ENCODE measurements at places on chromosomes 12 and 14.

GRCh38 chr12:2785017-2785416 lies 9.8 kb upstream of the FKBP4 start:
- no peak for DNase-seq

- no peak for DNase-seq
Observed at GRCh38 chr14:26808407-26808806, 210.6 kb upstream of the NOVA1 start.

GRCh38 chr14:74394549-74394948 lies 31.5 kb downstream of the SYNDIG1L start:
- no peak for DNase-seq

GRCh38 chr14:85566603-85567002 lies 36.7 kb downstream of the FLRT2 start:
- DNase-seq, result no peak

- DNase-seq, result no peak
Observed at GRCh38 chr14:55123101-55123500, 6.0 kb upstream of the LGALS3 start.

GRCh38 chr12:62258941-62259630 lies 1.1 kb upstream of the USP15 start:
- no peak for DNase-seq

- no peak for DNase-seq
Observed at GRCh38 chr12:15707516-15708199, 81.5 kb downstream of the EPS8 start.

- no peak for DNase-seq
Observed at GRCh38 chr12:9669019-9669326, 540 bp upstream of the CLEC2D start.

DNA sequence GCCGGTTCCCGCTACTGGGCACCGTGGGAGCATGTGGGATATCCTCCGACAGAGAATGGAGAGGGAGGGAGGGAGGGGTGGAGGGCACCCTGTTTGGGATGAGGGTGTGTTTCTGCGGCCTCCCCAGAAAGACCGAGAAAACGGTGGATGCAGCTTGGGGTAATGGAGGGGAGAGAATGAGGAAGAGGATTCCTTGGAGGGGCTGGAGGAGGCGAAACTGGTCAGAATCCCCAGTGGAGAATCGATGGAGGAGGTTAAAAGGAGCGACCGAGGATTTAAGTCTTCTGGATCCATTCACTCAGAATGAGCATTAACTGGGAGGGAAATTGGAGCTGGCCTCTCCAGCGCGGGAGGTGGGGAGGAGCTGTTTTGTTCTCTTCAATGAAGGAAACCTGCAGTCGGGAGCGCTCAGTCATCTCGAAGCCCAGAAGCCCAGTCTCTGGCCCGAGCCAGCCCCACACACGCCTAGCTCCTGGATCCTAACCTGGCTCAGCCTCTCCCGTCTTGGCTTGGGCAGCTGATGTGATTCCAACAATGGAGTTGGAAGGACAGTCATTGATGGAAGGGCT lies 581 bp downstream of the ARG2 start:
- no peak for DNase-seq

DNA sequence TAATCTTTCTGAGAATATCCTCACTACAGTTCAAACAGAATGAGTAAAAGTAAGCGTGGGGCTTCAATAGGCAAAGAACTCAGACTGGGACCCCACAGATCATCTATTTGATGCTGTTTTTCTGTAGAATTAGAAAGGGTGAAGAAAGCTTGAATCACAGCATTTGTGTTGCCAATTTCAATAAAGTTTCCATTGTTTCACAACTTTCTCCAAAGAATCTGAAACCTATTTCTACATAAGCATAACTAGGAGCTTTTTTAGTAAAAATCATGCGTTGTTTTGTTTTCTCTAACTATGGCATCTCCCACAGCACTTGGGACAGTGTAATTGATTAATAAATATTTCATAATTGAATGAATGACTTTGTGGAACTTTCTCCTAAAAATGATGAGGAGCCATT lies 16.7 kb upstream of the NEDD1 start:
- no peak for DNase-seq

GRCh38 chr14:69945912-69946311 lies 66.7 kb downstream of the SMOC1 start:
- no peak for DNase-seq

DNA sequence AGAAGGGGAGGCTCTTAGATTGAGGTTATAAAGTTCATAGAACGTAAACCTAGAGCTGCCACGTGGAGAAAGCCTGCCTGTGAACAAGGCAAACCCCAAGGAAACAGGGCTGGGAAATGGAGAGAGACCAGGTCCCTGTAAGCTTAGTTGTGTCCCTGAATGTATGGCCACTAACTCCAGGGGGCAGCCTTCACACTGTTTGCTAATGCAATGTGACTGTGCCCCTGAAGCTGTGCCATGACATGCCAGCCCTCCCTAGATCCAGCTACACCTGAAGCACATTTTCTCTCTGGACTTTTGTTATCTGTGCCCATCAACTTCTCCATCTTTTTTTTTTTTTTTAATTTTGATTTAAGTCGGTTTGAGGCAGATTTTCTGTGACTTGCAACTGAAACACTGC lies 60.6 kb upstream of the TMCC3 start:
- no peak for DNase-seq

- DNase-seq, result no peak
Observed at GRCh38 chr12:5874514-5874913, 70.5 kb downstream of the ANO2 start.

DNA sequence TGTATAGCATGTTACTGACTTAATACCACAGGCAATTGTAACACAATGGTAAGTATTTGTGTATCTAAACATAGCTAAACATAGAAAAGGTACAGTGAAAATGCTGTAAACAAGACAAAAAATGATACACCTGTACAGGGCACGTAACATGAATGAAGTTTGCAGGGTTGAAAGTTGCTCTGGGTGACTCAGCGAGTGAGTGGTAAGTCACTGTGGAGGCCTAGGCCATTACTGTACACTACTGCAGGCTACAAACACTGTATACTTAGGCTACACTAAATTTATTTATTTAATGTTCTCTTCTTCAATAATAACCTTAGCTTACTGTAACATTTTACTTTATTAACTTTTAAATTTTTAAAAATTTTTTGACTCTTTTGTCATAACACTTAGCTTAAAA lies 158.4 kb downstream of the IPO8 start:
- no peak for DNase-seq

- DNase-seq, result no peak
Observed at GRCh38 chr14:89186856-89187376, 230.1 kb downstream of the FOXN3 start.

GRCh38 chr14:64212666-64213065 lies 81.5 kb downstream of the ESR2 start:
- no peak for DNase-seq

DNA sequence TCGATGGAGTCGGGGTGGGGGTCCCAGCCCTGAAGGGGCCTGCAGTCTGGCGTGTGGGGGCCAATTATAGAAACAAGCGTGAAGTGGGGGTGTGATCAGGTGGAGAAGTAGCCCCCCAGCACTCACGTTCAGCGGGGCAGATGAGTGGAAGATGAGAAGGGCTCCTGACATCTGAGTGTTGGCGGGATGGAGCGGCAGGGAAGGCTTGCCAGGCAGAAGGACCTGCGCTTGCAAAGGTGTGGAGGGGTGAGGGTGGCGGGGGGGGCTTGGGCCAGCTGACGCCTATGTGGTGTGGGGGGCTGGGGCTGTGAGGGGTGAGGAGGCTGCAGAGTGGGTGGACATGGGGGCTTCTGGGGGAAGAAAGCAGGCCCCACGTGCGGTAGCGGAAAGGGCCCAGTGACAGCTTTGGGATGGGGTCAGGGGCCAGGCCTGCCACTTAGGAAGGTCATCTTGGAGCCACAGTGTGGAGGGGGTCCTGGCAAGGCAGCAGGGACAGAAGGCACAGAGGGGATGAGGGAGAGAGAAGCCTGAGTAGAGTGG lies 22.2 kb upstream of the BEGAIN start:
- DNase-seq, result peak; percentile 3

- DNase-seq, result no peak
Observed at GRCh38 chr12:131511803-131512561, 198.9 kb upstream of the SFSWAP start.

DNA sequence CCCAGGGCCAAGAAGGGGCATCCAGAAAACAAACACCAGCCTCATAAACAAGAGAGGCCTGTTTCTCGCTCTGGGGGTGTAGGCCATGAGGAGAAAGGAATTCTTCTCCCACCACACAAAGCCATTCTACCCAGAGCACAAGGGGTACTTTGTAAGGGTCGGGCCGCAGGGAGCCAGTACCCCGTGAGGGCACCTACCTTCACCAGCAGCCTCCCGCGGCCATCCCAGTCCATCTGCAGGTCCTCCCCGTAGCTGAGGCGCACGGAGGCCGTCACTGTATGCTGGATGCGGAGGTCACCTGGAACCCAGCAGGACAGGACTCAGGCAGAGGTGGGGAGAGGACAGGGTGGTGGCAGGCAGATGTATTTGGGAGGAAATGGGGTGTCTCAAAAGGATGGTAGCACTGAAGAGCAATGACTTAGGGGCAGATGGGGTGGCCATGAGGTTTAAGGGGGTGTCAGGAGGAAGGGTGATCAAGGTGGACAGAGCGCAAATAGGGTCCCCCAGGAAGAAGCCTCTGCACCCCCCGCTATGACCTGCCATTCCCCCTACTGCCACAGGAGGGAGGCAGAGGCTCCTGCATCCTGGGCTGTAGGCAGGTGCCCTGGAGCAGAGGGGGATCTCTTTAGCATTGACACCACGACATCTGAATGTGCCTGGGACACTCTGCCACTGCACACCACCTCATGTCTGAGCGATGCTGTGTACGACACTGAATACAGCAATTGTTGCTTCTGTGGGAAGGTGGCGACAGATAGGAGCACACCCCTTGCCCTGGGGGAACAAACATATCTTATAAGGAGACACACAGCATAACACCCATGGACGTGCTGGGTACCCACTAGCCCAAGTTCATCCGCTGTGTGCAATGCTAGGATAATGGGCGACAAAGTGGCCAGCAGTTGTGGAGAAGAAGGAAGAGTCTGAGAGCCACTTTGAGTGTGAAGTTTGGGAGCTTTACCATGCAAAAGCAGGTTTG lies 61.4 kb downstream of the VWF start:
- DNase-seq, result no peak

- DNase-seq, result peak; percentile 8
Observed at GRCh38 chr14:104556256-104557021, 23.1 kb upstream of the C14orf180 start.

DNA sequence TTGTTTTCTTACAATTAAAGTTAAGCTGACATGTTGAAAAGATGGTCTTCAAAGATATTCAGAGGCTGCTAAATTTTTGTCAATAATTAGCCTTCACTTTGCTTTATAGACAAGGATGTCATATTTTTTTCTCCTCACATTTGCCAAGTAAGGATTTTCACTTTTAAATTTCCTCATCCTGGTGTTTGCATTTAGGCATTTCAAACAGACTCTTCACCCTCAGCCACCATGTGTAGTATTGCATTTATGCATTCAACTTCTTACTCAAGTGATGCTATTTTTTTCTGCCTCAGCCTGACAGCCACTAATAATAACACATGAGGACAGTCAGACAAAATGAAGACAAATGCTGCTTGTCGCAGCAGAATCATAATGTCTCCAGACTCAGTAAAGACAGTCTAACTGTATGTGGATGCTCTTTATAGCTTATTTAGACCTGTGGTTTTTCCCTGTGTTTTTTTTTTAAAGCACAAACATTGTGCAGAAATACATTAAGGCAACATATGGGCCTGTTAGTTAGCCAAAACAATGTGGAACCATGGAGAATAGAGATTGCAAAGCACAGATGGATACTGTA lies 481.5 kb downstream of the NPAS3 start:
- no peak for DNase-seq

DNA sequence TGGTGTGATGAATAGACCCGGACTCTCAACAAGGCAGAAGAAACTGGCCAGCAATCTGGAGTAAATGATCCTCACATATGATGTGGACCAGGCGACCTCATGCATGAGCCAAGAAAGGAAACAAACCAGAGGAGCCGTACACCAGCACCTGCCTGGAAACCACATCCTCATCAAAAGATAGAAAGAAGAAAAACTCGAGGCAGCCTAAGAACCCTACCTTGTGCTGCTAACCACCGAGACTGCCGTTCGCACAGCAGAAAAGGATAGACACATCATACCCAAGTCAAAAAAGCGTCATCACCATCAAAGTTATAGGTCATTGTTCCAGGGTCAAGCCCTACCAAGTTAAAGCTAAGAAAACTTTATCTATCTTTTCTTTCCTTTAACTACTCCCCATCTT lies 66.7 kb downstream of the RESF1 start:
- DNase-seq, result peak; percentile 6

DNA sequence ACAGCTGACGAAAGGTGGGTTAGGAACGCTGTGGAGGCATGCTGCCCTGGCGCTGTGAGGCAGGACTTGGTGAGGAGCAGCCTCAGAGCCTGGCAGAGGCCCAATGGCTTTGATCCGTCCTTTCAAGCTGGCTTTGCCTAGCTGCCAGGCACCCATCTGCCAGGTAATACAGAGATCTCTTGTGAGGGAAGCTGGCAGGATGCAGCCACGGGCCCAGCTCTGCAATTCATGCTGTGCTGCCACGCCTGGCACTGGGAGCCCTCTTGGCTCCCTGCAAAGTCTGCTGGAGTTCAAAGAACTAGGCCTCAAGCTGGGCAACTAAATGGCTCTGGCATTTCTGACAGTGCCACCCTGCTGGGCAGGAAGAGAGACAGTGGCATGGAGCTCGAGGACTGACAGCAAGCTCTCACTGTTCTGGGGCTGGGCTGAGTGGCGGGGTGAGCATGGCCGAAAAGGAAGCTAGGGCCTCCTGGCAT lies 18.7 kb downstream of the IQSEC3 start:
- DNase-seq, result no peak

DNA sequence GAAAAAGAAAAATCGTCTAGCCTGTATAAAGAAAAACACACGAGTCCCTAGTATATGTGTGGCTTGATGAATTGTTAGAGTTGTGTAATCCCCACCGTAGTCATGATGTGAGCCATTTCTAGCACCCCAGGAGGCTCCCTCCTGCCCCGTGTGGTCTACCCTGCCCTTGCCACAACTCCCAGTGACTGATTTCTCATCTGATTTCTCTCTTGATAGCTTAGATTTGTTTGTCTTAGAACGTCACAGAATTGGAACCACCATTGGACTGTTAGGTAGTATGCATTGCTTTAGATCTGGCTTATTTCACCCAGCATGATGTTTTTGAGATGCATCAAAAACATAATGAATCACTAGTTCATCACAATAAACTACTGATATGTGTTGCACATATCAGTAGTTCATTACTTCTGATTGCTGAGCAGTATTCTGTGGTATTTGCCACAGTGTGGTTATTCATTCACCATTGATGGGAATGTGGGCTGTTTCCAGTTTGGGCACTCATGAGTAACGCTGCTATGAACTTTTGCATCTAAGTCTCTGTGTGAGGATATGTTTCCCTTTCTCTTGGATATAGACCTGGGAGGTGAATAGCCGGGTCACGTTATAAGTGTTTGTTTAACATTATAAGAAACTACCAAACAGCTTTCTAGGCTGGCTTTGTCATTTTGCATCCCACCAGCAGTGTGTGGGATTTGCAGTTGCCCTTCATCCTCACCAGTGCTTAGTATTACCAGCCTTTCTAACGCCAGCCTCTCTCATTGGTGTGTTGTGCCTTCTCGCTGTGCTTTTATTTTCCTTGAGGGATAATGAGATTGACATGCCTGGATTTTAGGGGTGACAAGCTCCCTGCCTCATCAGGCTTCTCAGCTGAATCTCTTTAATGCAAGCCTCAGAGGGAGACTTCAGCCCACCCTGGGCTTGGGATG lies 31.9 kb upstream of the NCOR2 start:
- DNase-seq, result no peak

- DNase-seq, result no peak
Observed at GRCh38 chr12:6996040-6996441, 22.2 kb downstream of the LPCAT3 start.

GRCh38 chr12:75623631-75624154 lies 112.3 kb upstream of the KRR1 start:
- no peak for DNase-seq

- DNase-seq, result no peak
Observed at GRCh38 chr12:59927032-59927431, 331.2 kb downstream of the SLC16A7 start.
